ENCODE measurements at places on chromosomes 7 and 10. TPM values are rescaled to one million over a fixed set of nuclear protein-coding genes. Genes with fewer than 3 reads are reported as not detected.

Gene PRSS37
- not detected for total RNA-seq

Gene LMOD2
- total RNA-seq: not detected

Gene FASTK
- total RNA-seq: 57.4 TPM

DNA sequence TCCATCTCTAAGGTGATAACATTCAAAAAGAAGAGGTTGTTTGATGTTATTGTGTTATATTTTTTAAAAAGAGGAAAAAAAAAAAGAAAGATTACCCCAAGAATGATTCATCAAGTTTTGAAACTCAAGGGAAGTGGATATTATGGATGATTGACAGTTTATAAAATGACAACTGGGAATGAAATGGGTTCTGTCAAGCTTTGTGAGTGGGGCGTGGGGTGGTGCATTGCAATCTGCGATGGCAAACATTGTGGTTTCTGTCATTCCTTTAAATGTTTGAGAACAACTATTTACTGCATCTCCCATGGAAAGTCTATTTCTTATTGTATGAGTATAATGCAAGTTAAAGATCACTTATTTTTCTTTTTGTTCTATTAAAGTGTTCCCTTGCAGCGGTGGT, 297.0 kb downstream of the CCDC3 start:
- DNase-seq: no peak

GRCh38 chr10:83218205-83218604, 921.1 kb upstream of the GHITM start:
- no peak for DNase-seq

DNA sequence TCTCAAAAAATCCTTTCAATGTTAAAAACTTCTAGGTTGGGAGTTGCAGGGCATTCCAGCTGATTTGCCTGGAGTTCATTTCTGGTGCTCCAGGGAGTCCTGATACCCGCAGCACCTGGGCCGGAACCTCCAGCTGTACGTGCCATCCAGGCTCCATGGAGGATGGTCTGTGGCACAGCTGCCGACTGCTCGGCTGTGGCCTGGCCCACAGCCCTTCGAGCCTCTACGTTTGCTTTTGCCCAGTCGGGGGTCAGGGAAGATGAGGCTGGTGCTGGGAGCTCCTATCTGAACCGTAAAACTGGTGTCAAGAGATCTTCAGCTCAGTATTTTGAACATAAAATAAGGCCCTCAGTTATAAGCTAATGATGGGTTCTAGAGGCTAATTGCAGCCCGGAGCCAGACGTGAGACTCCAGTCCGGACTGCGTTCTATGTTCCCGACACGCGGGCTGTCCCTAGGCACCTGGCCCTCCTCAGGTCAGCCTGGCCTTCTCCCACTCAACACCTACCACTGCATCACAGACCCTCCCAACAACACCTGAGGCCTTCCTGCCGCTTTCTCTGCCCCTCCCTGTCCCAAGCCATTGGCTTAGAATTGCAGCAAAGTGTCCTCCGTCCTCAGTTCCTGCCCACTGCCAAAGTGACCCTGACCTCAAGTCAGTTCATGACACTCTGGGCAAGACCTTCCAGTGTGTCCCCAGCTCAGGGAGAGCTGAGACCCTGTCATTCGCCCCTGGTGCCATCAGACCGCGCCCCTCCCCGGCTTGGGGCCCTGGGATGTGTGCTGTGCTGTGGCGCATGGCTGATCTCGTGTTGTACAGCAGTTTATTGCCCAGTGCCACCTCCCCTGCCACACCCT, 64.2 kb upstream of the DNAJB6 start:
- no peak for DNase-seq

DNA sequence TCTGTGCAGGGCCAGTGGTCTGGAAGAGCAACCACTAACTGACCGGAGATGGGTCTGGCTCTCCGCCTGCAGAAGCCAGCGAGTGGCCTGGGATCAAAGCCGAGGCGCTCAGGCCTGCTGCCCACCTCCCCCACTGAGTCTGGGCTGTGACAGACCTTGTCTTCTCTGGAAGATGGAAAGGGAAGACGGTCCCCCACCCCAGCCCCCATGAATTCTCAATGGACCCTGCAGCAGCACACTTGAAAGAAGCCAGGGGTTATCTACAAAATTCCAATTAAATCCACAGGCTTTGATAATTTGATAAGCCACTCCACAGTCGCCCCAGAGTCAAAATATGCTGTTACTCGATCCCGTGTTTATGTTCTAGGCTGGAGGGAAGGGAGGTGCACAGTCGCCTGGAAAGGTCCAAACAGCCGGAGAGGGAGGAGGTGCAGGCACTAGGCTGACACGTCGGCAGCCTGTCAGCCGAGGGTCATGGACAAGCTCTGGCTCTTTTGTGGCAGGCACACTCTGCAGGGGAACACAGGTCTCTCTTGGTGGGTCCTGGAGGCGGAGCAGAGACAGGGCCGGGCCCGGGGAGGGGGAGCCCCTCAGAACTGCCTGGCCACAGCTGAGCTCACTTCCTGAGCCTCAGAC, 134.9 kb downstream of the SH3PXD2A start:
- DNase-seq: no peak
